Fibroblast of skin of right quadriceps (primary cell): ENCODE measurements at places on chromosomes 5 and 9.

DNA sequence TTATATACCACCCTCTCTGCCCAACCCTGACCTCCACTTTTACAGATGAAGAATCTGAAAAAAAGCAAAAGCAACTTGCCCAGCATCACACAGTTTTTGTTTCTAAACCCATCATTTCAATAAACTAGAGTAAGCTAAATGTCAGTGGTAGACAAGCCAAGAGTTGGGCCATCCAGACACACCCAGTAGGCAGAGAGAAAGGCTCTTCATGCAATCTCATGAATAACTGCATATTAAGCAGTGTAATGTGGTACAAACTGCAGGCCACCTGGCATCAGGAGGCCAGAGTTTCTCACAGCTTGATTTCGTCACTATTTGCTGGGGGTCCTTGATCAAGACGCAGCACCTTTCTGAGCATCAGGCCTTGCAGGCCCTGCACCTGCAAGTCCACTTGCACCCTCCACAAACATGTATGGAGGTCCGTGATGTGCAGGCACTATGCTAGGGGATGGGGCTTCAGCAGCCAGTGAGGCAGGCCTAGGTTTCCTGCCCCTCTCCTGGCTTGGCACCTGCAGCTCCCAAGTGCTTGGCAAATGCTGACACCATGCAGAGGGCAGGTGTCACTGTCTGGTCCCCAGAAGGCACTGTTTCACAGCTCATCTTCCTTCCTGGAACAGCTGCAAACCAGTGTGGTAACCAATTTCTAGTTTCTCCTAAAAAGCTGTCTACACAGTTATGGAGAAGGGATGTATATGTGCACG is 29.8 kb downstream of the ADAM19 start:
- DNase-seq = no peak

DNA sequence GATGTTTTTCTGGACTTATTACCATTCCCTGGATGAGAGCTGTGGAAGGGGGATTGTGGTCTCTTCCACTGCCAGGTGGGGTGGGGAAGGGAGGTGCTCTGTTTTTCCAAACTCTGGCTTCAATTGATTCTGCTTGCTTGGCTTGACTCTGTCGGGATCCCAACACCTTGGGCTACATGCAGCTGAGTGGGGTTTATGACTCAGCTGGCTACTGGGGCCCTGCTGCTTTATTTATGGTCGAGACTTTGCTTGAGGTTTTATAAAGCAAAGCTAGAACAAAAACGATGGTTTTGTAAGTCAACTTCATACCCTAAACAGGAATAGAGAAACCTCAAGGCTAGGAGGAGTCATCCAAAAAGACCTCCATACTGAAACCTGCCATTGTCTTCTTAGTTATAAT is 76.3 kb downstream of the AOPEP start:
- peak; percentile 86 for DNase-seq

DNA sequence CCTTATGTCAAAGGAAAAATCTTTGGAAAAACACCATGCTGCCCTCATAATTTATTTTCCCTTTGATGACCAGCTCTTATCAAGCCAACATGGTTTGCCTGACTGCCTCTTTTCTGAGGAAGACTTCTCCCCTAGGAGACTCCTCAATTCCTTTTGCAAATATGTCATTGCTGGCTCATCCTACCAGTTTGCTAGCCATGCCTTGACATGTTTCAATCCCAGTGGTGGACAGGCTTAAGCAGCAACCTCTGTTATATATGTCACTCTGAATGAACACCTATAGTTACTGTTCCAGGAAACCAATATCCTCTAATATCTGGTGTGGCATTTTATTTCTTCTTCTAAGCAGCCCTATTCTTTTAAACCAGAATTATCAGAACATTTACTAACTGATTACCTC is 615.8 kb downstream of the HTR1A start:
- no peak for DNase-seq

- peak; percentile 82 for DNase-seq
These were observed 929 bp downstream of the SH3PXD2B start for GRCh38 chr5:172453206-172453985.

- no peak for DNase-seq
These were observed 11.6 kb downstream of the CEL start for GRCh38 chr9:133073086-133074014.

DNA sequence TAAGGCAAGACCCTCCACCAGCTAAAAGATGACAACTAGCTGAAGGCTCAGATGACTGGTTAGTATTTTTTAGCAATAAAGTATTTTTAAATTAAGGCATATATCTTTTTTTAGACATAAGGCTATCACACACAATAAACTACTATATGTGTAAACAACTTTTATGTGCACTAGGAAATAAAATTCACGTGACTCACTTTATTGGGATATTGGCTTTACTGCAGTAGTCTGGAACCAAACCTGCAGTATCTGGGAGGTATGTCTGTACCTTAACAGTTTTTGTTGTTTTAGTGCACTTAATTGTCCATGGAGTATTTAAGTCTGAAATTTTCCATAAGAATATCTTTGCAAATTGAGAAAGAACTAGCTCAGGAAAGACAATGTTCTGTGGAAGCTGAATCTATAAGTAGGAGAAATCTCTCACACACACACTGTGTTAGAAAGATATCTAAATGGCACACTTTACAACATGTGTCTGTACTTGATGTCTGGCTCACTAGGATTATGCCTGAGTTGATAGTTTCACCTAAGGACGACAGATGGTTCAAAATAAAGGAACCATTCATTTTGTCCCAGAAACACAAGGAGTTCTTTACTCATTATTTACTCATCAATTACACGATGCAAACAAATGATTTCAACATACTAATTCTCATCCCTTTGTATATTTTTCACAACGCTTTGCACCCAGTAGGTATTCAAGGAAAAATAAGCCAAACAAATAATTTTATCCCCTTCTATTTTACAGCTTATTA is 4.6 kb downstream of the RAPGEF6 start:
- DNase-seq = no peak

DNA sequence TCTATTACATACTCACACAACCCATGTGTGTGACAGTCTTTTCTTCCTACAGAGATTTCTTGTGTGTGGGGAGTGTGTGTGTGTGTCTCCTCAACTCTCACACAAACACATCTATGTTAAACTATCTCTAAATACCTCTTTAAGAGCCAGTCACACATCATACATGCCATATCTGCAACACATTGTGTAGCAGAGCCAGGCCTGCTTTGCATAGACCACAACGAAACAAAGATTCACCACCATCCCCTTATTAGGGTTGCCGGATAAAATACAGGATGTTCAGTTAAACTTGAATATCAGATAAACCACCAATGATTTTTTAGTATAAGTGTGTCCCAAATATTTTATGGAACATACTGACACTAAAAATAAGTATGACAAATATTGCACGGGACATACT is 2.3 kb downstream of the FAM170A start:
- no peak for DNase-seq

- peak; percentile 97 for DNase-seq
These were observed 206.6 kb downstream of the PALM2AKAP2 start for GRCh38 chr9:109986521-109986991.

GRCh38 chr5:142667831-142668230 is 18.1 kb downstream of the FGF1 start:
- DNase-seq = no peak

DNA sequence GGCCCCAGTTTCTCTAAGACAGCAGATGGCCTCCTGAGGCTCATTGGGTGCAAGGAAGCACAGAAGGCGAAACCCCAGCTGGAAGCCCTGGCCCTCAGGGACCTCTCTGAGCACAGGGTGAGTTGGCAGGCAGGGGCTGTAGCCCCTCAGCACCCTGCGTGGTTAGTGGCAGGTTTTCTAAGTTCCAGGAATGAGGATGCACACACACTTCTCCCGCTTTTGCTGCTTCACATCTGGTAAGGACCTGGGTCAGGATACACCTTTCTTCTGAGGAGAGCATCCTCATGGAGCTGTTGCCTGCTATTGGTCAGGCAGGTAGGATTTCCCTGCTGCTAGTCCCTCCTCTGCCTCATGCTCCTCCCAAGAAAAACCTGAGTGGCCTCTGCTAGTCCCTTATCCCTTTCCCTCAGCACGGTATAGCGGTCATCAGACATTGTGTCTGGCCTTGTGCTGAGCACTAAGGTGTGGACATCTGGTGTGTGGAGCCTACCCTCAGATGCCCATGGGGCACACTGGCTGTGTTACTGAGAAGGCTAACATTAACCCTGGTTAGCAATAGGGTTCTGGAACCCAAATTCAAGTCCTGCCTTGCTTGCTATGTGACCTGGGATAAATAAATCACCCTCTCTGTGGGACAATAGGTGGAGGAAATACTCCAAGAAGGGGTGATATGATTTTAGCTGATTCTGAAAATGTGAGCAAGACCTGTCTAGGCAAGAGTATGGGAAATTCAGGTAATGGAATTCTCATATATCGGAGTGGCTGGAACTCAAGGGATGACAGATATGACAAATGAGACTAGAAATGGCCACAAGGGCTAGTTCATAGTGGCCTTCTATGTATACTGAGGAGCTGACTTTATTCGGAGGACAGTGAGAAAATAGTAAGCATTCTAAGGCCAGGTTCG is 1.6 kb downstream of the SLC22A4 start:
- no peak for DNase-seq

DNA sequence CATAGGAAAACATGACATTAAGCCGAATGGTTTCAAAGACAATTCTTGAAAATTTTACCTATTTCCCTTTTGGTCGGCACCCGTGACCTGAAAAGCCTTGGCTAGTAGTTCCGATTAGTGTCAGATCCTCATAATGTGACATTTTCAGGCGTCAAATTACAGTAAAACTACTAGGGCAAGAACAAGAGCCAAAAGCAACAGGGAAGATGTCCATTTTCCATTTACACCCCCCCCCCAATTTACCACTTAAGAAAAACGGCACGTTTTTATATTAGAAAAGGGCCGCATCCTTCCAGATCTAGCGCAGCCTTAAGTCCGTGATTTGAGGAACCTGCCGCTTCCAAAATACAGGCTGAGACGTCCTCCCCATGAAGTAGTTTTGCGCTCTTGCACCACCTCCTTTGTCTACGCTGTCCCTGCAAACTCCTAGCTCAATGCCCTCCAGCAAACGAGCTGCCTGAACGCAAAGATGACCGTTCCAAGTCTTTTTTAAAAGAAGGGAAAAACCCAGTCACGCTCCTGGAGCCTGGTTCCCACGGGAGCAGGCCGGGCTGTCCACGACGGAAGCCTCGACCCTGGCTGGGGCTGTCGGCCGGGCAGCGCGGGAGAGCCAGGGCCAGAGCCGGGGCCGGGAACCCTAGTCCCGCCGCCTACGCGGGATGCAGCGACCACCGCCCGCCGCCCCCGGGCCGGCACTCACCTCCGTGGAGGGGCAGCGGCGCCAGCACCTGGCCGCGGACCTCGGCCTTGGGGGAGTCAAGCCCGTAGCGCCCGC is 616 bp downstream of the RNF130 start:
- peak; percentile 48 for DNase-seq

DNA sequence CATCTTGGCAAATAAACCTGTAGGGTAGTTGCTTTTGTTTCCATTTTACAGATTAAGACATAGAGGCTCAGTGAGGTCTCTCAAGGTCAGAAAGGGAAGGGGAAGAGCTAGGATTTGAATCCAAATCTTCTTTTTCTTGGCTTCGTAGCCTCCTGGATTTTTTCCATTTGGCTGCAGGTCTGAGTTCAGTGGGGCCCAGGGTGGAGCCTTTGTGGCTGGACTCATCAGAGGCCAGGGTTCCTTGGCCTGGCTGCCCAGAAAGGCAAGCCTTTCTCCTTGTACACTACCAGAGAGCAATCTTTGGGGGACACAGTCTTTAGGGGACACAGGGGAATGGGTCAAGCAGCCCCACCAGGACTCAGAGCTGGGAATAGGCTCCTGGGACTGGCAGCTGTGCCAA is 10.5 kb upstream of the TRAF1 start:
- no peak for DNase-seq

DNA sequence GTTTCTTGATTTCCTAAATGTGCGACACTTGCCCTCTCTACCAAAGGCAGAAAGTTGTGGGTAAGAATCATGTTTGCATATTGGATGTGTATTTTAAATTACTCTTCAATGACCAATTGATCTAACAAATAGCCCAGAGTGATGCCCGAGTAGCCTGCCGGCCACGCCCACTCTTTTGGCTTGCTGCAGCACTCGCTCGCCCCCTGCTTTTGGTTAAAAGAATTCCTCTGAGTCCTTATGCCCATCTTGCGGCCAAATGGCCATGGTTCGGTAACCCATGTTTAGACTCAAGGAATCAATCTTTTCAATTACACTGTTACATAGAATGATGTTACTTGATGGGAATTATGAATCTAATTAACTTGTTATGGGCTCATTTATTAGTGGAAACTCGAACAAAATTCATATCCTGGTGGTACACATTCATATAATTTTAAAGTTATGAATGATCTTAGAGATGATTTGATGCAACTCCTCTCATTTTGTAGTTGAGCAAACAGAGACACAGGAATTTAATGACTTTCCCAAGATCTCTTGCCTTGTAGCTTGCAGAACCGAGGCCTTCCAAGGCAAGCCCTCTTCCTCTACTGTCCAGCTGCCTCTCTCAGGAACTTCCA is 36.5 kb downstream of the PPIC start:
- peak; percentile 32 for DNase-seq

DNA sequence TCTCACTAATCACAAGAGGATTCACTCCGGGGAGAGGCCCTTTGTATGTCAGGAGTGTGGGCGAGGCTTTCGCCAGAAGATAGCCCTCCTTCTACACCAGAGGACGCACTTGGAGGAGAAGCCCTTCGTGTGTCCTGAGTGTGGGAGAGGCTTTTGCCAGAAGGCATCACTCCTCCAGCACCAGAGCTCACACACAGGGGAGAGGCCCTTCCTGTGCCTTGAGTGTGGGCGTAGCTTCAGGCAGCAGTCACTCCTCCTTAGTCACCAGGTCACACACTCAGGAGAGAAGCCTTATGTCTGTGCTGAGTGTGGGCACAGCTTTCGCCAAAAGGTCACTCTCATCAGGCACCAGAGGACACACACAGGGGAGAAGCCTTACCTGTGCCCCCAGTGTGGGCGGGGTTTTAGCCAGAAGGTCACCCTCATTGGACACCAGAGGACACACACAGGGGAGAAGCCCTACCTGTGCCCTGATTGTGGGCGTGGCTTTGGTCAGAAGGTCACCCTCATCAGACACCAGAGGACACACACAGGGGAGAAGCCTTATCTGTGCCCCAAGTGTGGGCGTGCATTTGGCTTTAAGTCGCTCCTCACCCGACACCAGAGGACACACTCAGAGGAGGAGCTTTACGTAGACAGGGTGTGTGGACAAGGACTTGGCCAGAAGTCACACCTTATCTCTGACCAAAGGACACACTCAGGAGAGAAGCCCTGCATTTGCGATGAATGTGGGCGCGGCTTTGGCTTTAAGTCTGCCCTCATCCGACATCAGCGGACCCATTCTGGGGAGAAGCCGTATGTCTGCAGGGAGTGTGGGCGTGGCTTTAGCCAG is 27.8 kb downstream of the NUTM2F start:
- DNase-seq = no peak

DNA sequence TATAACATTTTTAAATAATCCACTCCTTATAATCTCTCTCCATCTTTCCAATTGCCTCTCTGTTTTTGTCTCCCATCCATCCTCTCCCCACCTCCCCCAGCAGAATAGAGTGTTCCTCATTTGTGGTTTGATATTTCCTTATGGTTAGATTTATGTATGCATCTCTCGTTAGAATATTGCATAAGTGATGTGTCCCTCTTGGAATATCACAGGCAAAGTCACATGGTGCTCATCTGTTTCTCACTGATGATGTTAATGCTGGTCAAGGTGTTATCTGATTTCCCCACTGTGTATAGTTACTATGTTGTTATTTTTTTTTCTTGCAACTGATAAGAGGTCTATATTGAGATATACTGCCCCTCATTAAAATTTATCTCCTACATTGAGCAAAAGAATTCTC is 3.1 kb upstream of the LRRC70 start:
- DNase-seq = no peak

GRCh38 chr5:61051267-61051666 is 106.3 kb downstream of the NDUFAF2 start:
- peak; percentile 77 for DNase-seq

GRCh38 chr5:35672995-35673394 is 55.3 kb downstream of the SPEF2 start:
- DNase-seq = no peak
